ENCODE measurements at places on chromosomes 1 and 21.

GRCh38 chr21:42520628-42521253 is 7.1 kb downstream of the SLC37A1 start:
- peak; percentile 63 for DNase-seq

DNA sequence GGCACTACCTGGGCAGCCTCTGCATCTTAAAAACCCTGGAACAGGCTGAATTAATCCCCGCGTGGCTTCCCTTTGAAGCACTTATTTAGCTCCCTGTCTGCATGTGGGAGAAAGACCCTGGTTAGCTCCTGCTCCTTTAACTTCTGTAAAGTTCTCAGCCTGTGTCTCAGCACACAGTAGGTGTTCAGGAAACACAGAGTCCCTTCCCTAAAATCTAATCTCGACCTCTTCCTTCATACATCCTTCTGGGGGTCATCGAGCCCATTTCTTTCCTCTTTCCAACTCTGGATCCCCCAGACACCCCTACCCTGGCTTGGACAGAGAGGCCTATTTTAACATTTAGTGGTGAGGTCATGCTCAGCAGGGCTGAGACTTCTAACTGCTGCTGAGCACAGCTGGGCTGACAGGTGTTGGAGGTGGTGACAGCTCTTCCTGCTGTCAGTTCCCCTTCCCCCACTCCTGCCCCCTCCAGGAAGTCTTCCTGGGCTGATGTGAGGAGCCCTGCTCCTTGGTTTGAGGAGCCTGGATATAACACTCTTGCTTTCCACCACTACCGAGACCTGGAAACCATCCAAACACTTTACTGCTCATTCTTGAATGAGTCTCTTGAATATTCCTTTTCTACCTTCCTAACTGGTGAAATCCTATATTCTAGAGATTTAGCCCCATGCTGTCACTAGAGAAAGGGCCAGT is 5.3 kb downstream of the E2F2 start:
- DNase-seq, result no peak

- no peak for DNase-seq
These were observed 32.6 kb upstream of the RGS8 start for GRCh38 chr1:182716740-182717720.

DNA sequence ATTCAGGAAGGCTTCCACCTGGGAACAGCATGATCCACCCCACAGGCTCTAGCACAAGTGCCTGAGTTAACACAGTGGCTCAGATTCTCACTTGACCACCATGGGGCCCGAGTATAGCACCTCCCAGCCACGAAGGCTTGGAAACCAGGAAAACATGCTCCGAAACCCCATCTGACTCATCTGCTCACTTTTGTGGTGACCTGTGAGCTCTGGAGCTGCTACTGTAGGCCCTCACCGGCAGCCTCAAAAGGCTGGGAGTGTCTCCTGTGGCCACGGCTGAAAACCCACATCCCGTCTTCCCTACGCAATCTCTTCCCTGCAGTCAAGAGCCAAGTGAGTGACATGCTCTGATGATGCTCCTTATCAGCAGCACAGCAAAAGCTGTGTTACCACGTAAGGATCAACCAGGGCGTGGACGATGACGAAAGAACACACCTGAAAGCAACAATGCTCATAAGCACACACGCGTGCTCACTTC is 81.4 kb downstream of the TGFBR3 start:
- DNase-seq, result no peak

DNA sequence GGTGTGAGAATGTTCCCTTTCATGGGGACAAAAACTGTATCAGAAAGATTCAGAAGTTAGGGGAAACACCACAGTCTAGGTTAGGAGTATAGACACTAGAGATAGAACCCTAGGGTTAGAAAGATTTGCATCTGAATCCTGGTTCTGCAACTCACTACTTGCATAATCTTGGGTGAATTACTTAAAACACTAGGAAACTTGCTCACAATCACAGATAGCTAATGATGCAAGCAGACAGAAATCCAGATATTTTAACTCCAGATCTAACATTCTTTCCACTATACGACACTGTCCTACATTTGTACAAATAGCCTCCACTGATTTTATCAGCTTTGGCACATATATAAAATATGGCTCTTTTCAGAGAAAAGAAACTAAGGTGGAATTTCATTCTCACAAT is 30.8 kb upstream of the GLIS1 start:
- no peak for DNase-seq

- no peak for DNase-seq
These were observed 12.4 kb downstream of the RCSD1 start for GRCh38 chr1:167642501-167642826.

- DNase-seq, result no peak
These were observed 61.6 kb downstream of the ZBTB18 start for GRCh38 chr1:244112636-244113035.

- DNase-seq, result no peak
These were observed 79.4 kb upstream of the ACTL8 start for GRCh38 chr1:17675744-17676143.
